ENCODE measurements at places on chromosomes 5 and 9. TPM values are rescaled to one million over a fixed set of nuclear protein-coding genes. Genes with fewer than 3 reads are reported as not detected.

The MAP1B gene
- 593 TPM for total RNA-seq

The FUBP3 gene
- total RNA-seq: 42.7 TPM

- no peak for DNase-seq
Measured at GRCh38 chr9:18632632-18633403, 158.9 kb downstream of the ADAMTSL1 start.

DNA sequence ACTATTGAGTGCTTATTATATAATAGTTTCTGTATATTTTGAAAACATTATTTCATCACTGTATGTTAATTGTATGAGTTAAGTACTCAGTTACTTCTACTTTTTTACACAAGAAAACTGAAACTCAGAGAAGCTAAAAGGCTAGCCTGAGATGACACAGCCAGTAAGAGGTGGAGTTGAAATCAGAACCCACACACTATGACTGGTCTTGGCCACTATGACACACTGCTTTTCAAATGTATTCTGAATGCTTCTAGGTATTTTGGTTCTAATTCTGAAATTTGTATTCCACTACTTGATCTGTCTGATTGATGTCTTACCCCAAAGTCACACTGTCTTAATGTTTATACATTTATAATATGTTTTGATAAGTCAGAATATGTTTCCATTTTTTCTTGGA lies 181.8 kb downstream of the ZDHHC21 start:
- no peak for DNase-seq

GRCh38 chr9:133702798-133703590 lies 35.2 kb downstream of the SARDH start:
- no peak for DNase-seq

- no peak for DNase-seq
Measured at GRCh38 chr9:14063756-14064155, 250.2 kb downstream of the NFIB start.

DNA sequence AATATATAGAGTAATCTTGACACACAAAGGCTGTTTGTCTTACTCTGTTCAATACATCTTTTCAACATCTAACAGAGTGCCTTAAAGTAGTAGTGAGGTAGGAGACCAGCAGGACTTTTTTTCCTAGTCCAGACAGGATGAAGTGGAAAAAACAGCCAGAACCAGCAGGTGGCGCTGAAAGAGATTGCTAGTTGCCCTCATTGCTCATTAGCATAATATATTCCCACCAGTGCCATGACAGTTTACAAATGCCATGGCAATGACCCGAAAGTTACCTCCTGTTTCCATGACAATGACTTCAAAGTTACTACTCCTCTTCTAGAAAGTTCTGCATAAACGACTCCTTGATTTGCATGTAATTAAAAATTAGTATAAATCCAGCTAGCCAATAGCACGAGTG lies 387.4 kb downstream of the ACTL7B start:
- DNase-seq: no peak

- DNase-seq: no peak
Measured at GRCh38 chr9:135403733-135404450, 75.7 kb upstream of the PPP1R26 start.

DNA sequence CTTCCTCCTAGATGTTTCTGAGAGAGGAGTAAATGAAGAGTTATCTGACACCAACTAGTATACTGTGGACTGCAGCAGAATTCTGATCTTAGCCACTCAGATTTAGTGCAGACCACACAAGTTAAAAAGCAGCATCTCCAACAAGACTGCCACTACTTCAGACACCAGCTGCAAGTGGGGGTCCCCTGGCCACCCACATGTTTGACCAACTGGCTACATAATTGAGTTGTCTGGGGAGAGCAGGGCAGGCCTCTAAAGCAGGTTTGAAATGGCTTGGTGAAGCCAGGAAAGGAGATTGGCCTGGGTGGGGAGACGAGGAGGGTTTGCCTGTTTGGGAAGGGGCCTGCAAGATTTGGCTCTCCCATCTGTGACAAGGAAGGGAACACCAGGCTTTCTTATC lies 40.5 kb upstream of the FAM81B start:
- DNase-seq: no peak

DNA sequence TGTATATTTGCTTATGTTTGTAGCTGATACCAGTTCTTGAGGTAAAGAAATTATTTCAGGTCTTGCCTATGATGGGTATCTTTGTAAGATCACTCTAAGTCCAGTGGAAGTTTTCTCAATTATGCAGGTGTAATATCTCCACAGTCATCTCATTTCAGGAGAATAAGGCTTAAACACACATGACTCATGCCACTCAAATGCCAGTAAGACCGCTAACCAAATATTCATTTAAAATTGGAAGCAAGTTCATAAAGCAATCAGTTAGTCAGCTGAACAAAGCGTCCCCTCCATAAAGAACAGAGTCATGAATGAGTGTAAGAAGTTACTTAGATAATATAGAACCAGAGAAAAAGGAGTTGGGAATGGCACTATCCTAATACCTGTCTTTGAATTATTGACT lies 248.7 kb downstream of the LURAP1L start:
- no peak for DNase-seq

DNA sequence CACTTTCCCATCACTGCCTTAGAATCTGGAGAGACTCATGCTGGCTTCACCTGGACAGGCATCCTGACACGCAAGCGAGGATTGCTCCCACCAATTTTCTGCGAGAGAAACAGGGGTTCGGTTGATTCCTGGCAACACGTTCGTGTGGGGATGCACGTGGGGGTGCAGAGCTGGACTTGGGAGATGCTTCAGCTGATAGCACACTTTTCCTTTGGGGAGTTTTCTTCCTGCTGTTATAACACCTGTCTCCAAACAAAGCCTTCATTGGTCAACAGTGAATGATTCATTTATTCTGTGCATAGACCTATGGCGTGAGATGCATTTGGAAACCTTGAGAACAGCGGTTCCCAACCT lies 50.0 kb downstream of the ROPN1L start:
- no peak for DNase-seq

- no peak for DNase-seq
Measured at GRCh38 chr5:181042722-181043121, 2.7 kb downstream of the BTNL9 start.

DNA sequence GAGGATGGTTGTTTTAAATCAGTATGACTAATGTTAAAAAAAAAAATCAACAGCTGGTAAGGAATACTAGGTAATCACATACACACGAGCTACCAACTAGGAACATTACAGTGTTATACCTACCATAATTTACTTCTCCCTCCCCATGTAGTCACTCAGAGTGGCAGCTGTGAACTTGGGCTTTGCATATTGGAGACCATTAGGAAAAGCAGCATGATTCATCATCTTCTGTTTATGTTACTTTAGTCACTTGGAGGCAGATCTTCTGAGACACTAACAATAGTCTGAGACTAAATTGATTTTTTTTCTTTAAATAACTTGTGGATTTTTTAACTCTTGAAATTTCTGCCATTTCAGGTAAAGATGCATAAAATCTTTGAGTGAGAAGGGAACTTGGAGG lies 141.5 kb upstream of the NR4A3 start:
- no peak for DNase-seq

- no peak for DNase-seq
Measured at GRCh38 chr9:81822967-81823366, 105.3 kb upstream of the SPATA31D4 start.

GRCh38 chr5:17360879-17361278 lies 137.2 kb upstream of the TAF11L2 start:
- DNase-seq: no peak

Data from occipital lobe (tissue), 3 donors.